Left colon (tissue), 2 donors: ENCODE measurements at places on chromosomes 12 and 14. TPM values are rescaled to one million over a fixed set of nuclear protein-coding genes. Genes with fewer than 3 reads are reported as not detected.

GRCh38 chr12:46414591-46415268, 42.2 kb upstream of the SLC38A2 start:
- no peak for DNase-seq

- no peak for DNase-seq
These were observed 293.6 kb downstream of the ERC1 start for GRCh38 chr12:1284611-1285010.

GRCh38 chr14:44029933-44030332, 477.1 kb downstream of the FSCB start:
- DNase-seq: no peak

DNA sequence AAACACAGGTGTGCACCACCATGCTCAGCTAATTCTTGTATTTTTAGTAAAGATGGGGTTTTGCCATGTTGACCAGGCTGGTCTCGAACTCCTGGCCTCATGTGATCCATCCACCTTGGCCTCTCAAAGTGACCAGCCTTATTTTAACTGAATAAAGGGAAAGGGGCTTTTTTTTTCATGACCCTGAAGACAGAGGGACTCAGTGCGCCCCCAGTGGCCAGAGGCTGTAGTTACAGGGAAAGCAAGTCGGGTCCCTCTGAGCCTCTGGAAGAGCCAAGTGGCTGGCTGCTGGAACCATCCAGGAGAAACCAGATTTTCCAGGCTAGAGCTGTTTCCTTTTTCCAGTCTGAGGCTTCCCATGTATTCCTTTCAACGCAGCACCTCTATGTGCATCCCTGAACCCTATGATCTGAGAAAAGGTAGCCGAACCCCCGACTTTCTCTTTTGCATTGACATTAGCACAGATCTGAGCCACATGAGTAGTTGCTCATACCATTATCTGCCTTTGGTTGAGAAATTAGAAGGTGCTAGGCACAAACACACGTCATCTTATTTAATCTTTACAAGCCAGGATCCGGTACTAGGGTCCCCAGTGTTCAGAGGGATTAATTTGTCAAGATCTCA, 342.7 kb downstream of the CACNA1C start:
- no peak for DNase-seq

GRCh38 chr12:95298916-95299315, 81.3 kb downstream of the VEZT start:
- DNase-seq: no peak

- DNase-seq: no peak
These were observed 11.4 kb upstream of the NOPCHAP1 start for GRCh38 chr12:104974626-104975290.

The DLK1 gene
- not detected for total RNA-seq
